ENCODE measurements at places on chromosomes 3 and 15. TPM values are rescaled to one million over a fixed set of nuclear protein-coding genes. Genes with fewer than 3 reads are reported as not detected.
A peak's percentile ranks its signal among the peaks of the same experiment; 100 is the strongest.

- DNase-seq: no peak
Measured at GRCh38 chr3:61657689-61658088, 96.3 kb downstream of the PTPRG start.

DNA sequence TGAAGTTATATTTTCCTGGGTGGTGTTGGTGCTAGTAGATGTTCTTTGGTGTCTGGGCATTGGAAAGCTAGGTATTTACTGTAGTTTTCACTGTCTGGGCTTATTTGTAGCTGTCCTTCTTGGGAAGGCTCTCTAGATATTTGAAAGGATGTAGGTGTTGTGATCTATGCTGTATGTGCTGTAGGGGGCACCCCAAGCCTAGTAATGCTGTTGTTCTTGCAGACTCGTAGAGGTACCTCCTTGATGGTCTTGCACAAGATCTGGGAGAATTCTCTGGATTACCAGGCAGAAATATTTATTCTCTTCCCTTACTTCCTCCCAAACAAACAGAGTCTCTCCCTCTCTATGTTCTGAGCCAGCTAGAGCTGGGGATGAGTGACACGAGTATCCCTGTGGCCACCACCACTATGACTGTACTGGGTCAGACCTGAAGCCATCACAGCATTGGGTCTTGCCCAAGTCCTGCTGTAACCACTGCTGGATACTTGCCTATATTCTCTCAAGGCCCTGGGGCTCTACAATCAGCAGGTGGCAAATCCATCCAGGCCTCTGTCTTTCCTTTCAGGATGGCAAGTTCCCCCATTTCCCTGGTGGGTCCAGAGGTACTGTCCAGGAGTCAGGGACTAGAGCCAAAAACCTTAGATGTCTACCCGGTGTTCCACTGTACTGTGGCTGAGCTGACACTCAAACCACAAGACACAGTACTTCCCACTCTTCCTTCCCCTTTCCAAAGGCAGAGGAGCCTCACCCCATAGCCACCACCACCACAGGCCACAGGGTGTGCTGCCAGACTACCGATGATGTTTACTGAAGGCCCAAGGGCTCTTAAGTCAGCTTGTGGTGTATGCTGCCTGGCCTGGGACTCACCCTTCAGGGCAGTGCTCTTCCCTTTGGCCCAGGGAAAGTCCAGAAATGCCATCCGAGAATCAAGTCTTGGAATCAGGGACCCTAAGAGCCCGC, 195.2 kb upstream of the DPPA4 start:
- DNase-seq: peak; percentile 63

DNA sequence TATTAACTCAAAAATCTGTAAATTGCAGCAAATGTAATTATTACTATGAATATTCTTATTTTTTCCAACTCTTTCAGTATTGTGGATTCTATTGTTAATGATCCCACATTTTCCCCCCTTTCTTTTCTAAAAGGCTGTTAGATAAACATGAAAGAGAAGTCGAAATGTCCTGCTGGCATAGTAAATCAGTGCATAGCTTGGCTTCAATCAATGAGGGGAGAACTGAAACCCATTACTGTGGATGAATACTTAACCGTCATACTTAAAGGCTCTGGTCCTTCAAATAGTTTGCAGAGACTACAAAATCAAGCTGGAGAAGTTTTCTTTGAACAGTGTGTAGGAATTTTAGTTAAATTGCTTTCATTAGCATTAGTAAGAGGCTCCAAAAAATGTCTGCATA, 667.9 kb downstream of the CADM2 start:
- no peak for DNase-seq

DNA sequence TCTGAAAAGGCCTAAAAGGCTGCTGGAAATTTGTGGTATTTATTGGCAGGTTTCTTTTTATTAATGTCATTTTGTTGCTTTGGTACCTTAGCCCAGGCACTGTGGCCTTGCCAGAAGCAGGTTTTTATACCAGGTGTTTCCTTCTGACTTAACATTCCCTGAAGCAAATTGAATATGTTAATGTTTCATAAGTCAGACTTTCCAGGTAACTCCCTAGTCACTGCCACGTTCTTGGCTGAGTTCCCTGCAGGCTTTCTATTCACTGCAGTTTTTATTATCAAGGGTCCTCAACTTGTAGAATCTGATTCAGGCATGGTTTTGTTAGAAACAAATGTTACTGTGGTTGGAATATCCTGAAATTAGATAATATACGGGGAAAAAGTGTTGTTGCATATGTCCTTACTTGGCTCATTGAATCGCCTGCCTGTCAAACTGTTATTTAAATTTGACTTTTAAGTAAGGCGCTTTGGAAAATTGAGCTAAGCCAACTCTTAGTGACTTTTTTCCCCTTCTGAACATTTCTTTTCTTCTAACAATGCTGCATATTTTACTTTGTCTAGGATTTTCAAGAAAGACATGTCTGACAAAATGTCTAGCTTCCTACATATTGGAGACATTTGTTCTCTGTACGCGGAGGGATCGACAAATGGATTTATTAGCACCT, 22.9 kb downstream of the ITPR1 start:
- no peak for DNase-seq

GRCh38 chr3:178960181-178960580, 111.4 kb downstream of the ZMAT3 start:
- no peak for DNase-seq

DNA sequence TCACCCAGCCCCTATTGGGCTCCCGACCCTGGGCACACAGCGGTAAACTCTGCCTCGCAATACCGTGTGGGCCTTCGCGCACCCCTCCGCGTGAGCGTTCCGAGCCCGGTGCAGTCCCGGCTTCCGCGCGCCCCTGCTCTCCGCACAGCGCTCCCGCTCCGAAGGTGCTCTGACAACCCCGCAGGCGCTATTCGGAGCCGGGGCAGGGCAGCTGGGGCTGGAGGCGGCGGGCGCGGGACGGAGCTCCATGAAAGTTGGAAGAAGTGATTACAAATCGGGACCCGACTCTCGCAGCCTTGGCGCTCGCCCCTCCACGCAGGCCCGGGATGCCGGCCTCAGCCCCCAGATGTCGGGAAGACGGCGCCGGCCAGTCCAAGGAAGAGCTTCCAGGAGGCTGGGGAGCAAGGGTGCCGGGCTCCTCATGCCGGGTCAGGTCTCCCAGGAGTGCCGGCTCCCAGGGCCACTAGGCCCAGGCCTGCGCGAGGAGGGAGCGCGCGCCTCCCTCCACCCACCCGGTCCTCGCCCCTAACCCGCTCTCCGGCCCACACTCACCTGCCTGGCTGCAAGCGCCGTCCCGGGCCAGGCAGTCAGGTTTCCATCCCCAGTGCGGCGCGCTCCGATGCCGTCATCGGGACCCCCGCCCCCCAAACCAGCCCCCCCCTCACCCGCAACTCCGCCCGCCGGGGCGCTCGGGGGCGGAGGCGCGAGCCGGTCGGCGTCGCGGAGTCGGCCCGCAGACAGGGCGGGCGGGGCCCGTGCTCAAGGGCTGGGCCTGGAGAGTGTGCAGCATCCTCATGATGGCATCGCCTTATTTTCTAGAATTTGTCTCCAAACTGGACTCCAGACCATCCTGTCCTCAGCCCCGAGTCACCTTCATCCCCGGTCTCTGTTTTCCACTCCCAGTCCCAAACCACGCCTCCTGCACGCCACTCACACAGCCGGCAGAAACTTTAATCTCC, at the start of gene KIF7:
Gene KIF7, minus strand, starts transcription at position 621 of the 959 bp plus-strand sequence. CDS start 2,537 bp downstream, outside the sequence.
- no peak for DNase-seq

- no peak for DNase-seq
Measured at GRCh38 chr3:66803206-66803605, 194.9 kb upstream of the KBTBD8 start.

DNA sequence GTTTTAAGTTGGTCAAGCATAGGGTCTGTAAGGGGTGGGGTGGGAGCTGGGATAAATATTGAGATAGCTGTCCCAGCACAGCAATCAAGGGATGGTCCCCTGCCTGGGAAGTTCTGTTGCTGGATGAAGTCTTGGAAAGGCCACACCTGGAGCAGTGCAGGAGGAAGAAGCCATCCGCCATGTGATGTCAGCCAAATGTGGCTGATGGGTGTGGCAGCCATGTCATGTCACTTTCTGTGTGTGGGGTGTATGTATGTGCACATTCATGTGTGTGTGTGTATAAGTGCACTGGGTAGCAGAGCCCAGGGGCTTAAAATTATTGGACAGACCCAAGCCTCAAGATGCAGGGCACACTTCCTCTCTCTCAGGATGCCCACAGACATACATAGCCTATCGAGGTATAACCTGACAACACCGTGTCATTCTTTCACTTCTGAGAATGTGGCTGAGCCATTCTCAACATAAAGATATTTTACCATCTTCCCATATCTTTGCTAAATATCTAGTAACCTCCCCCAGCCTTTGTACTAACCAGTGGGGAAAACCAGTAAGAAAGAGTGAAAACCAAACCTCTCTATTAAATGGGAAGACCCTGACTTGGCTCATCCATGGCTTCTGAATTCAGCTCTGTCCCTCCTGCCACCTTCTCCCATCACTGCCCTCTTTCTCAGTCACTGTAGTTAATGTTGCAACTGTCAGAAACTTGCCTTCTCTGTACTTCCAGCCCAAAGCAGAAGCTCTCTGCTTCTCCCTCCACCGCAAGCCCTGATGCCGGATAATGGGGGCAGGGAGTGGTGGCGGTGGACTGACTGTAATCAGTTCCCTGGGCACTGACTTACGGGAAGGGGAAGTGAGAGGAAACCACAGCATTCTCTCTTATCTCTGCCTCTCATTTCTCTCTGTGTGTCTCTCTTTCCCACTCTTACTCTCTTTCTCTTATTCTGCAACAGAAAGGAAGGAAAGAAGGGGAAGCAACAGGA, 11.2 kb downstream of the TNFSF10 start:
- DNase-seq: peak; percentile 38

GRCh38 chr3:11282250-11283138, 10.3 kb downstream of the ATG7 start:
- peak; percentile 55 for DNase-seq

- no peak for DNase-seq
Measured at GRCh38 chr3:46541835-46542234, 24.3 kb downstream of the LRRC2 start.

- DNase-seq: no peak
Measured at GRCh38 chr3:28651159-28651558, 302.5 kb upstream of the AZI2 start.

GRCh38 chr3:124209426-124209825, 217.5 kb upstream of the ROPN1 start:
- DNase-seq: no peak

DNA sequence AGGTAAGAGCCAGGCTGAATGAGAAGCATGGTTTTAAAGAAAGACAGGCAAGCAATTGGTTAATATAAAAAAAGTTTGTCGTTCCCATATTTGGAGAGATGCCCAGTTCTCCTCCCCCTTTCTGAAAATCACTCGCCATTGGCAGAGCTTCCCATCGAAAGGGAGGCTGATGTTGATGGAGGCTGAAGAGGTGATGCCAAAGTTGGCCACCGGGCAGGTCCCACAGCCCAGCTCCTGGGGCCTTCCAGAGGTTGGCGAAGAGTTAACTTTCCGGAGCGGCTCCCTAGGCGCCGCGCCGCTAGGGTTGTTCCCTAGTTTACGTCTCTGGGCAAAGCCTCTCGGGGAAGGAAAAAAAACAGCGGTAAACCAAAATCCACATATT, 793 bp downstream of the PCOLCE2 start:
- no peak for DNase-seq

DNA sequence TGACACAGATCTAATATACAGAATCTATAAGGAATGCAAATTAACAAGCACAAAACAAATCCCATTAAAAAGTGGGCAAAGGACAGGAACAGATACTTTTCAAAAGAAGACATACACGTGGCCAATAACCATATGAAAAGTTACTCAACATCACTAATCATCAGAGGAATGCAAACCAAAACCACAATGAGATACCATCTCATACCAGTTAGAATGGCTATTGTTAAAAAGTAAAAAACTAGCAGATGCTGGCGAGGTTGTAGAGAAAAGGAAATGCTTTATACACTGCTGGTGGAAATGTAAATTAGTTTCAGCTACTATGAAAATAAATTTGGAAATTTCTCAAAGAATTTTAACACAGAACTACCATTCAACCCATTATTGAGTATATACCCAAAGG, 50.7 kb downstream of the ADAMTS17 start:
- DNase-seq: no peak

DNA sequence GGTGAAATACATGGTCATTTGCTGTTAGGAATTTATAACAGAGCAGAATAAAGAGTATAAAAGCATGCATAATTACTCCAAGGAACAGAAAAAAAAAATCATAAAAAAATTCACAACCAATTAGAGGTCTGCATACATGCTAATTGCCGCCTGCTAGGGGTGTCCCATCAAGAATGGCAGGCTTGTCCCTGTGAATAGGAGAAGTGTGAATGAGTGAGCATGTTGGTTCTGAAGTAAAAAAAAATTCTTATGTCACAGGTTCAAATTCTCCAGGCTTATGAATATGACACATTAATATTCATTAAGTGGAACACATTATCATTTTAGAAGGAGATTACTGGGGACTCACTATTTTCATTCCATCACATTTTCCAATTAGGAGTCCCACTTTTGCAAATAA, 822.7 kb downstream of the NTRK3 start:
- DNase-seq: no peak

DNA sequence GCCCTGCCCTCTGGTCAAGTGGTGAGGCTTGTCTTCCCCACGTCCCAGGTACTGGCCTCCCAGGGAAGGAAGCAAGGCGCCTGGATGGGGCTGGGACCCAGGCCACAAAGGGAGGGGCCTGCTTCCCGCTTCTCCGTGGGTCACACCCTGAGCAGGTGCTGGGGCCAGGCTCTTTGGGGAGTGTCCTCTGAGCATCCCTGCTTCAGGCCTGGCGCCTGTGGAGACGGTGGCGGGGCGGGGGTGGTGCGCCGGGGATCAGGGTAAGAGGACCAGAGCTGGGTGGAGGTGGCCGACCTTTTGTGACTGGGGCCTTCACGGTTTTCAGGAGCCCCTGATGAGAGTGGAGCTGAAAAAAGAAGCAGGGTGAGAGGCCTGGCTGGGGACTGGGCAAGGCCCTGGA, 3.6 kb downstream of the PLA2G4B start:
- DNase-seq: no peak

GRCh38 chr3:157475921-157476414, 27.2 kb downstream of the VEPH1 start:
- DNase-seq: no peak

GRCh38 chr3:112656043-112656442, 15.1 kb upstream of the CCDC80 start:
- DNase-seq: no peak

- no peak for DNase-seq
Measured at GRCh38 chr15:101437209-101437608, 52.3 kb downstream of the PCSK6 start.

Gene ADGRG7
- total RNA-seq: 2.0 TPM

Gene PP2D1
- total RNA-seq: not detected

Gene ZIC4
- total RNA-seq: 0.20 TPM

Gene MTFMT
- total RNA-seq: 13.2 TPM

Gene ALG1L2
- 1.2 TPM for total RNA-seq

Gene CAND2
- total RNA-seq: 12.1 TPM

Gene CADPS
- total RNA-seq: 37.2 TPM

Gene GASK1A
- total RNA-seq: 19.2 TPM

Gene CACNA2D3
- total RNA-seq: 4.7 TPM

Gene GALNT15
- 3.9 TPM for total RNA-seq

Gene GRK7
- not detected for total RNA-seq

Gene SLC24A5
- not detected for total RNA-seq

Gene KY
- 1.6 TPM for total RNA-seq

Gene MB21D2
- 8.7 TPM for total RNA-seq

Gene GPR27
- total RNA-seq: 4.5 TPM

Gene CX3CR1
- 22.6 TPM for total RNA-seq

Gene GOLGA6D
- total RNA-seq: 0.12 TPM

Measured in mucosa of gallbladder (tissue), 1 donor.